CD4-positive, alpha-beta T cell treated with Interleukin-1 beta for 1 hour (primary cell): ENCODE measurements at places on chromosomes 5 and 9.
A peak's percentile ranks its signal among the peaks of the same experiment; 100 is the strongest.

GRCh38 chr5:145752947-145753346 is 82.2 kb downstream of the PRELID2 start:
- DNase-seq, result no peak

- no peak for DNase-seq
Observed at GRCh38 chr9:127066060-127066850, 56.2 kb downstream of the ANGPTL2 start.

DNA sequence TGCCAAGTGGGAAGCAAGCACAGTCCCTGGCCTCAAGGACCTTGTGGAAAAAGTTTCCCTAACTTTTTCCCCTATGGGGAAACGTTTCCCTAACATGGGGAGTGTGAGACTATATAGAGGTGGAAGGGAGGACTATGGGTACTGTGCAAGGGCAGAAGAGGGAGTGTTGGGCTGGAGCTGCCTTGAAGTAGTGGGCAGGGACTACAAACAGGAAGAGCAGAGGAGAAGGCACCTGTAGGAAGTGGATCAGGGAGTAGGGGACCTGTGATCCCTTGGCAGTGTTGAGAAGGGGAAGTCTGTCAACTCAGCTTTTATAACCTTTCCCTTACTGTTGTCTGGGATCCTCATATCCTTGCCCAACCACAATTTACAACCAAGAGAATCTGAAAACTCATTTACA is 1.4 kb downstream of the CMYA5 start:
- no peak for DNase-seq

DNA sequence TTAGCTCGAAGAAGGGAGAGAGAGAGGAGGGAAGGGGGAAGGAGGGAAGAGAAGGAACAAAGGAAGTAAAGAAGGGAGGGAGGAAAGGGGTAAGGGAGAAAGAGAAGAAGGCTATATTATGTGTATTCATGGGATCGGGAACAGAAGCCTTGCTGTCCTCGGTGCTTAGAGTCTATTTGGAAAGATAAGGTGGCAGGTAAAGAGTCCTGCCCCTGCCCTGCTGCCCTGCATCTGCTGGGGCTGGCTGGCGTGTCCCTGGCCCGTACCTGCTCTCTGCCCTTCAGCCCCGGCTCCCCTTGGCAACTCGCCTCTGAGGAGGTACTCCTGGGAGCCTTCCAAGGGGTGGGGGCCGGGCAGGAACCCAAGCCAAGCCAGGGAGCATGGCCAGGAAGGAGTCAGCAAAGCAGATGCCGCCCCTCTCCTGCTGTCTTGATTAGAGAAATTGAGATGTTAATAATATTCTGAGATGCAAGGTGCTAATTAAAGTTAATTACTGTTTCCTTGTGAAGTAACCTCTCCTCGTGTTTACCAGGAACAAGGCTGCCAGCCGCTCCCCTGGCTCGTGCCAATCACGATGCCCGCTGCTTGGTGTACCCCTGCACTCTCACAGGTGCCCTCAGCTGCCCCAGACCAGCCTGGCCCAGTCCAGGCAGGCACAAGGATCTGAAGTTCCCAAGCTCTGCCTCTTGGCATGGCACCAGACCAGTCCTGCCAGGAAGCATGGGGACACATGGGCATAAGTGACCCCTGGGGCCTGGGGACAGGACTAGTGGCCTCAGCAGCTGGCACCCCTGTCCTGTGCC is 36.6 kb downstream of the PCDH1 start:
- no peak for DNase-seq

DNA sequence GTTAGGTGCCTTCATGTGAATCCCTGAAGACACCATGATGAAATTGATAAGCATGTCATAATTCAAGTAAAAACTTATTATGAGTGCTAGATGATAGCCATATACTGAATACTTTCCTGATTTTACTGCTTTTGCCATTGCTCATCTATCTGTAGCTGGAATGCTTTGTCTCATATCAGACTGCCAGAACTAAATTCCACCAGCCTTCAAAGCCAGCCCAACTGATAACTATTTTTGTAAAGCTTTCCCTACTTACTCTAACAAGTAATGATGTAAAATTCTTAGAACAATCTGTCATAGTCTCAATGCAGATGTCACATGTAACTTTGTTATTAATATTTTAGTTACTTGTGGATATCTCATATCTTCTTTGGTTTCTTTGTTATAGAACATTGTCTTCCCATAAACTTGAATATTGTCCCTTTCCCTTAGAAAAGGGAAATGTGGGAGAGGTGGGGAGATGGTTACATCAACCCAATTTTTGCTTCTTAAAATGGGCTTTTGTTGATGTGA is 128.3 kb downstream of the ZCCHC7 start:
- no peak for DNase-seq

DNA sequence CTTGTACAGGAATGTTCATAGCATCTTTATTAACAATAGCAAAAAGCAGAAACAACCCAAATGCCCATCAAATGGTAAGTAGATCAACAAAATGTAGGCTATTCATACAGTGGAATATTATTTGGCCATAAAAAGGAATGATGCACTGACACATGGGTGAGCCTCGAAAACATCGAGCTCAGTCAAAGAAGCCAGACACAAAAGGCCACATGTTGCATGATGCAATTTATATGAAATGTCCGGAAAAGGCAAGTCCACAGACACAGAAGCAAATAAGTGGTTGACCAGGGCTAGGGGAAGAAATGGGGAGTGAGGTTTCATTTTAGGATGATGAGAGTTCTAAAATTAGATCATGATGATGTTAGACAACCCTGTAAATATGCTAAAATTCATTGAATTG is 16.5 kb upstream of the SLC2A8 start:
- DNase-seq, result no peak

DNA sequence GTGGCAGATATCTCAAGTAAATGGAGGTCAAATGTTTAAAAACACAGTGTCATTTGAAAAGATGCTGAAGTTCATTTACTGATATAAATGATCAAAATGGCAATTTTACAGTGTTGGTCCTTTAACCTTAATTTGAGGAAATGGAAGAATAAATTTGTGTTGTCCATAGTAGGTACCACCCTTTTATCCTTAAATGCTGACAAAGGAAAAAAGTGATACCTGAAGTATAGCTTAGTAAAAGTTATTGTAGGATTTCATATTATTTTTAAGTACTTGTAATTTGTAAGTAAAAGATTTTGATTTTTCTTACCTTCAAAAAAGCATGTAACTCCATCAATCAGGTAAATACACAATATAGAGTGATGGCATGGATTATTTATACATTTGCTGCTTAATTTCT is 166.6 kb upstream of the DAP start:
- DNase-seq, result no peak

DNA sequence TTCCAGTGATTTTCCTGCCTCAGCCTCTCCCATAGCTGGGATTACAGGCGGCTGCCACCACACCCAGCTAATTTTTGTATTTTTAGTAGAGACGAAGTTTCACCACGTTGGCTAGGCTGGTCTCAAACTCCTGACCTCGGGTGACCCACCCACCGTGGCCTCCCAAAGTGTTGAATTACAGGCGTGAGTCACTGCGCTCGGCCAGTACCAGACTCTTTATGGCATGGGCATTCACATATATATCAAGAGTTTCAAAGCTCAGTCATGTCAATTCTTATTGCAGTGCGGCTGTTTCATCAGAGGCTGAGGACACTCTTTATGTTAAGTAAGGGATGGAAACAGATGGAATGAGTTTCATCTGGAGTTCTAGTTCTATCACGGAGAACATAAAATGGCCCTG is 315.2 kb upstream of the CDH6 start:
- DNase-seq, result no peak

DNA sequence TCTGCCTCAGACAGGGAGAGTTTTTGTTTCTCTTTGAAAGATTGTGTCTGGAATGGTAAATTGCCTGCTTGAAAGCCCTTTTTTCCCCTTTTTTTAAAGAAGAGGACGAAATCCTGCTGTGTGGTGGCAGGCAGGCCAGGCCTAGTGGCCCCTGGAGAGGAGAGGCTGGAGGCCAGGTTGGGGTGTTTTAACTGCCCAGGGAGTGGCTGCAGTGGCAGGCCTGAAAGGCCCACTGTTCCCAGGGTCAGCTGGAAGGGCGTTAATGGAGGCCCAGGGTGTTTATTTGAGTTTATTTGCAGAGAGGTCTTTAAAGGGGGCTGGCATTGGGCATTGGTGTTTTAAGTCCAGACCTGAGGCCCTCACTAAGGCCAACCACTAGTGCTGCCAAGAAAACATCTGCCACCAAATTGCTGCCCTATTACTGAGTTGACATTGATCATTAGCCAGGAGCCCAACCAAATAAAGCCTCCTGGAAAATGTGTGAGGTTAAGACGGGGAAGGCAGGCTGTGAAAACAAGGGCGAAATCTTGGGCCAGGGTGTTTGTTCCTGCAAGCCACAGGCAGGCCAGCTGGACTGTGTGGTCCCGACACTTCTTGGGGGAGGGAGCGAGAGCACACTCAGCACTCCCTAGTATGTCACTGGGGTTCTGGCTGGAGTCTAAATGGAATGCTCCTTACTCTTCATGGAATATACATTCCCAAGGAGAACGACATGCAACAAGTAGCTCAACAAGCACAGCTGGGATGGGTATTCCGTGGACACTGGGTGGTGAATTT is 5.0 kb downstream of the JADE2 start:
- no peak for DNase-seq

GRCh38 chr5:161022151-161022550 is 170.1 kb upstream of the ATP10B start:
- no peak for DNase-seq

- no peak for DNase-seq
Observed at GRCh38 chr9:72981433-72981832, 28.6 kb upstream of the ALDH1A1 start.

GRCh38 chr9:16262477-16263261 is 607.8 kb downstream of the BNC2 start:
- no peak for DNase-seq

DNA sequence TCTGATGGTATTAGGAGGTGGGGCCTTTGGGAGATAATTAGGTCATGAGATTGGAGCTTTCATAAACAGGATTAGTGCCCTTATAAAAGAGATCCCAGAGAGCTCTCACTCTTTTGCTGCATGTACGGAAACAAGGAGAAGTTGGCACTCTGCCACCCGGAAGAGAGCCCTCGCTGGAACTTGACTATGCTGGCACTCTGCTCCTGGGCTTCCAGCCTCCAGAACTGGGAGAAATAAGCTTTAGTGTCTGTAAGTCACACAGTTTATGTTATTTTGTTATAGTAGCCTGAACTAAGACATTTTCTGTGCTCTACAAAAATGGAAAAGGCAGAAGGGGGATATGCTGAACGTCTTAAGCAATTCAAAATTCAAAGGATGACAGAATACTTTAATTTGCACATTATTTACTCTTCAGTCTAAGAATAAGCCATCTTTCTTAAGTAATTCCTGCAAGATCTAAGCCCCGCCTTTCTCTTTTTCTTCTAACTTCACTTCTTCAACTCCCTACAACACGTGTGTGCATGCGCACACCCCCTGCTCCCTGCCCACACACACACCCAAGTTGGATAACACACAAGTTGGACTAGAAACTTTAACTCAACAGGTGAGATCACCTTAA is 17.3 kb downstream of the NFIB start:
- DNase-seq, result no peak

DNA sequence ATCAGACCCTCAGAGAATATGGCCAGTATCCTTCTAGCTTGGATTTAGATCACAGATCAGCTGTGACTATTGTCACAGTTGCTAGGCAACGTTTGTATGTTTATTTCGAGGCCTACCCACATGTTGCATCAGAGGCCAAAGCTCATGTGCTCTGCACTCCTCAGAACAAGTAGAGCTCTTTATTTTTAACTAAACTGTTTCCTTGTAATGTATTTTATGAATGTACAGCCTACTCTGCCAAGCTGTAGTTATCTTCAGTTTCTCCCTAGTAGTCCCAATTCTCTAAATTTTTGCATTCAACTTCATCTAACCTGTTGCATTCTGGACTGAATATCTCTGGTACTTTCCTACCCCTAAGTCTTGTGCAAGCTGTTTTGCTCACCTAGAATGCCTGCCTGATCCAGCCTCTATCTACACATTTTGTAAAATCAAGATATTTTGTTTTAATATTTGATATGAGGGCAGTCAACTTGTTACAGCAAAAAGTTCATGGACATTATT is 52.8 kb downstream of the CAST start:
- DNase-seq, result peak; percentile 73

- DNase-seq, result no peak
Observed at GRCh38 chr5:85533341-85534047, 1084.2 kb upstream of the COX7C start.

DNA sequence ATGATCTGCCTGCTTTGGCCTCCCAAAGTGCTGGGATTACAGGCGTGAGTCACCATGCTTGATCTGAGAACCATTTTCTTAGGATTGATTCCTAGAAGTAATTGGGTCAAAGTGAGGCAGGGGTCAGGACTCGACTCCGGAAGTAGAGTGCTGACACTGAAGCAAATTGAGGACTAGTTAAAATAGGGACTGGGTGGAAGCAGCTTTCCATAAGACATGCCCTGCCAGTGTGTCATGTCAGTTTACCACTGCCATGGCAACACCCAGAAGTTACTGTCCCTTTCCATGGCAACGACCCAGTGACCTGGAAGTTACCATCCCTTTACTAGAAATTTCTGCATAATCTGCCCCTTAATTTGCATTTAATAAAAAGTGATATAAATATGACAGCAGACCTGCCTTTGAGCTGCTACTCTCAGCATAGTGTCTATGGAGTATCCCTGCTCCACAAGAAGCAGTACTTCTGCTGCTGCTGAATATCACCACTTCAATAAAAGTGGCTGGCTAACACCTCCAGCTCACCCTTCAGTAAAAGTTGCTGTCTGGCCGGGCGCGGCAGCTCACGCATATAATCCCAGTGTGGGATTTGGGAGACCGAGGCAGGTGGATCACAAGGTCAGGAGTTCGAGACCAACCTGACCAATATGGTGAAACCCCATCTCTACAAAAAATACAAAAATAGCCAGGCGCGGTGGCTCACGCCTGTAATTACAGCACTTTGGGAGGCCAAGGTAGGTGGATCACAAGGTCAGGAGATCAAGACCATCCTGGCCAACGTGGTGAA is 47.8 kb upstream of the JADE2 start:
- DNase-seq, result no peak

- DNase-seq, result no peak
Observed at GRCh38 chr9:136856079-136856476, 3.9 kb downstream of the MAMDC4 start.

DNA sequence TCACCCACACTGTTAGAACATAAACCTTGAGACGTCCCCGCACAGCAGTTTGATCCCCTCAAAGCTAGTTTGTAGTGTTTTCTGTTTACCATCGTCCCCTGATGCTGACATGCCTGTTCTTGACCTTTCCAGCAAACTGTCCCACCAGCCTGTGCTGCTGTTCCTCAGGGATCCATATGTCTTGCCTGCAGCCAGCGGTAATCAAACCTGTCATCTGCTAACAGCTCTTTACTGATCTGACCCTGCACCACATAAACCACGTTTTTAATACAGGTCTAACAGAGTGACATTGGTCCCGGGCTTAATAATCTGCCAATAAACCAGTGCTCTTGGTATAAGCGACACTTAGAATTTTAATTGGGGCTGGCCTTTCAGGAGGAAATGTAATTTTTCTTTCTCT is 34.7 kb downstream of the PPIC start:
- DNase-seq, result no peak

GRCh38 chr5:68529581-68529980 is 314.0 kb downstream of the PIK3R1 start:
- DNase-seq, result no peak

GRCh38 chr5:179908528-179908927 is 831 bp upstream of the TBC1D9B start:
- DNase-seq, result no peak
